Spleen (tissue), 13 donors: ENCODE measurements at places on chromosomes 11 and 22.

- no peak for DNase-seq
Measured at GRCh38 chr11:7941146-7941545, 362 bp downstream of the OR10A3 start.

- no peak for DNase-seq
Measured at GRCh38 chr11:111499483-111499882, 12.7 kb downstream of the BTG4 start.

DNA sequence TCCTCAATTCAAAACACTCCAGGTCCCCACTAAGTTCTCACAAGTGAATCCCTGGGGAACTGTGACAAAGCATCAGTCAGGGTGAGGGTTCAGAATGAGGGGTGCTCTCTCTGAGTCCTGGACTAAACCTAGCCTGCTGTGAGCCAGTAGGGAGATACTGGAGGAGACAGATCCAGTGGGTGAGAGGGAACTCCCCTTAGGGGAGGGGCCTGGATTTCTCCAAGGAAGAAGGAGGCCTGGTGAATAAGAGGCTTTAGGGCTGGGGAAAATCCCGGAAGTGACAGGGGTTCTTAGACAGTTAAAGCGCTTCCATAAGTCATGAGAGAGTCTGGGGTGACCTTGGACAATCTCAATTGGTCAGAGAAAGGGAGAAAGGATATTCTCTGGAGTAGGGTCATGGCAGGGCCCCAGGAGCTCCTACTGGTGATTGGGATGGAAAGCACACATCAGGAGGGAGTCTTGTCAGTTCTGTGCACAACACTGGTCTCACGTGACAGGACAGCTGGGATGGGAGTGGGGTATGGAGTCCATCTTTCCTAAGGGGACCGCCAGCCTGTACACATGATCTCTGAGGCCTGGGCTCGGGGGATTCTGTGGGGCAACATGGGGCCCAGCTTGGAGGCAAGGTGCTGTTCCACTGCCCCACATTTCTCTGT, 1.5 kb downstream of the TBC1D10A start:
- no peak for DNase-seq

DNA sequence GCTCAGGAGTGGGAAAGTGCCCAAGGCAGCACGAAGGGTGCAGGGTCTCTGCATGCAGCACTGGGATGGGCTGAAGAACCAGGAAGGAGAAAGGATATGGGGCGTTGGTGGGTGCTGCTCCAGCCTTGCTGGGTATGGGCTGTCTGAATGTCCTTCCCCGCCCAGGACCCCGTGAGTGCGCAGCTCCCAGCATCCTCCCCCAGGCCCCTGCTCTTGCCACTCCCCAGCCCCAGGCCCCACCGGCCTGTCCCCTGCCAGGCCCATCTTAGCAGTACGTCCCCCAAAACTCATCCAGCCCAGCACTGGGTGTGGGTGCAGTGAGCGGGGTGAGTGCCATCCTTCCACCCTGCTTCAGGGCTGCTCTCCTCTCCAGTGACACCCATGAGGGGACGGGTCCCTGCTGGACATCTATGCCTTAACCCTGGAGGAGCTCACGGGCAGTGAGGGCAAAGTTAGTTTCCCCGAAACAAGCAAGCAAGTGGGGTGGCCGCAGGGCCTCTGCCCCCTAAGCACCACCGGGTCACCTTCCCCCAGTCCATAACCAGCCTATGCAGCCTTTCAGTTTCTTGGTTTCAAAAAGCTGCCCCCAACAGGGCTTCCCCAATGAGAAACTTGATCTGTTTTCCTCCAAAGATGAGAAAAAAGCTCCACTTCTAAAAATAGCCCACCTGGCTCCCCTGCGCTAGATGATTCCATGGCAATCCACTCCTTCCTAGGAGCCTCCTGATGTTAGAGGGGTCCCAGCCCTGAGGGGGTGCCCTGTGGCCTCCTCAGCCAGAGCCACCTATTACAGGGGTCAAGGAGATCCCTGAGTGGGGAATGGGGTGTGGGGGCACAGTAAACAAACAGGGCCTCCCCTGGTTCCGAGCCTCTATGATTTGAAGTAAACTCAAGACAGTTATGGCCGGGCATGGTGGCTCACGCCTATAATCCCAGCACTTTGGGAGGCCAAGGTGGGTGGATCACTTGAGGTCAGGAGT, 103.8 kb downstream of the MORC2 start:
- DNase-seq = peak; percentile 31

GRCh38 chr11:70371241-70371640, 27.1 kb upstream of the CTTN start:
- DNase-seq = no peak

DNA sequence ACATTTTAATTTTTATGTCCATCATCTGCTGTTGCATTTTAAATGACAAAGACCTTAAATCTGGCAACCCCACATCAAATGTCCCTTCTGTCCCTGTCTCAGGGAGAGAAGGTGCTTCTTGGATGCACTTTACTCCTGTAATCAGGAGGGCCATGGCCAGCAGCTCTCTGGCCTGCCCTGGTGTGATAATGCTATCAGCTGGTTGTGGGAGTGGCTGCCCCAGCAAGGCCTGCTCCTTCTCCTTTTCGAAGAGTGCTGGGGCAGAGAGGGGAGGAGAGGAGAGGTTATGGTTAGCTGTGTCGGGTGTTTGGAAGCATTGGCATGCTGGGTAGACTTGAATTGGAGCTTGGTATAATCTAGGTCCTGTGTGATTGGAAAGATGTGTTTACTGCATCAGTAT, 12.8 kb downstream of the TNRC6B start:
- DNase-seq = no peak

DNA sequence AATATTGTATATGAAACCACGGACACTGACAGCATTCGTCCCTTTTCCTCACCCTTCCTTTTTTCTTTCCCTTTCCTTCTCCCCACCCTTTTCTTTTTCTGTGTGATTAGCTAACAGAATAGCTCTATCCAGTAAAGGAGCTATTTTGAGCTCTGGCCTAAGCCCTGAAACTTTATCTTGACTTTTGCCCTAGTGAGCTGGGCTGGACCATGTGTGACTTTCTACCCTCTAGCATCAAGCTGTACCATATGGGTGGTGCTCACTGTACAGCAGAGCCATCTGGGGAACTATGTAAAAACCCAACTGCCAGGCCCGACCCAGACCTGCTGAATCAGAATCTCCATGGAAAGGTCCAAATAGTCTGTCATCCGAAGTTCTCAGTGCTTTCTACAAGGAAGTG, 21.9 kb upstream of the PANX1 start:
- no peak for DNase-seq

GRCh38 chr11:105181521-105181920, 42.0 kb upstream of the CARD18 start:
- DNase-seq = no peak

GRCh38 chr11:91860661-91861060, 364.0 kb upstream of the FAT3 start:
- no peak for DNase-seq

DNA sequence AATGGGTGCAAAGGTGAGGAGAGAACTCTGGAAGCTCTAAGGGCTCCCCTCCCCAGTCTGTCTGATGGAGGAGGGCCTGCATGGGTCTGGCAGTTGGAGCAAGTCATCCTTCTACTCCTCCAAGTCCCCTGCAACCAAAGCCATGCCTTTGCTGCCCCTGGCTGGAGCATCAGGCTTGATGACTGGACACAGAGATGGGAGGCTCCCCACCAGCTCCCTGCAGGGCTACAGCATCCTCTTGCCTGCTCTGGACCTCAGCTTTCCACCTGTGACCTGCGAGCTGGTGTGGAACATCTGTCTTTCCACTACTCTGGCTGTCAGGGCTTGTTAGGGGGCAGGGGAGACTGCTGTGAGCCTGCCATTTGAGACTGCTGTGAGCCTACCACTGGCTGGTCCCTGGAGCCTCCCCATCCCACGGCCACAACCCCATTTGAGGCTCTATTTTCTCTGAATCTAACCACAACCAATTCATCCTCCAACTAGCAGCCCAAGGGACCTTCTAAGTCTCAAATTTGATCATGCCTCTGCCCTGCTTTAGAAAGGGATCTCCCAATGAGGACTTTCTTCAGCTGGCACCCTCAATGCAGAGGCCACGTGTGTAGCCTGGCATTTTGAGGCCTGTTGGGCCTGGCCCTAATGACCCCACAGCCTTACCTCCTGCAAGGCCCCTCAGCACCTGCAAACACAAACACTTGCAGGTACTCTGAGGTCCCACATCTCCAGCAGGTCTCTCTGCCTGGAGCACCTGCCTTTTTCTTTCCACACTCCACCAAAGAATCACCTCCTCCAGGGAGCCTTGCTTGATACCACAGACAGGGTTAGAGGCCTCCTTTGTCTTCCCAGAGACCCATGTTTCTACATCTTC, 9.9 kb downstream of the P2RY6 start:
- DNase-seq = peak; percentile 57
